ENCODE measurements at places on chromosomes 3 and 15. TPM values are rescaled to one million over a fixed set of nuclear protein-coding genes. Genes with fewer than 3 reads are reported as not detected.

- DNase-seq: no peak
Observed at GRCh38 chr3:127698691-127699415, 26.1 kb downstream of the ABTB1 start.

DNA sequence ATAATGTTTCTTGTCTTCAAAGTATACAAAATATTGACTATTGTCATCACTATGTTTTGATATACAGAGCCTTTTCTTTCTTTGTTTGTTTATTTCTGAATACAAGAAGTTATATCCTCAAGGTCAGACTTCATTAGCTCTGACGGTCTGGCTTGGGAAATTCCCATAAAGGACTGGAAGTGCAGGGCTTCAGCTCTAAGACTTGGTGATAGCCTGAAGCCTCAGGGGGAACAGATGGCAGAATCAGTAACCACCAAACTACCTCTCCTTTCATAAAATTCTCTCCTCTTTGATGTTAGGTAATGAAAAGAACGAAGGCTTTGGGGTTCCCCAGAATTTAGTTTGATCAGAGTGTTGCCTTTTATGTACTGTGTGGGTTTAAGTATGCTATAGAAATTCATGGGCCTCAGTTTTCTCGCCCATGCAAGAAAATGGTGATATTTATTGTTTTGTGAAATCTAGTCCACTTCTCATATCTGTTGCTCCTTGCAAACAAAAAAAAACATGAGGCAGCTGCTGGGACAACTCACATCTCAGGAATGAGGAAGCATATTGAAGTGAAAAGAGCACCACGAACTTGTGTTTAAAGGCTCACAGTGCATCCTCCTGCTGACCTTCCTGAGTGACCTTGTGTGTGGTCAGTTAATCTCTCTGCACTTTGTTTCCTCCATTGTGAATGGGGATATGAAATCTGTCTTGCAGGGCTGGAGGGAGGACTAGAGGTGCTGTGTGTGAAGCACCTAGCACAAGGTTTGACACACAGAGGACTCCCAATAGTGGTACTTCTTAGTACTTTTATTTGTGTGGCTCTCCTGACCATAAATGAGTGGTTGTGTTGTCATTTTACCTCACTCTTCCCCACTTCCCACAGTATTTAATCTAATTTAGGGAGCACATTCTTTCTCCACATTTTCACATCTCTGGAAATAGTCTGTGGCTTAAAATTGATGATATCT is 569.8 kb upstream of the IL12A start:
- no peak for DNase-seq

DNA sequence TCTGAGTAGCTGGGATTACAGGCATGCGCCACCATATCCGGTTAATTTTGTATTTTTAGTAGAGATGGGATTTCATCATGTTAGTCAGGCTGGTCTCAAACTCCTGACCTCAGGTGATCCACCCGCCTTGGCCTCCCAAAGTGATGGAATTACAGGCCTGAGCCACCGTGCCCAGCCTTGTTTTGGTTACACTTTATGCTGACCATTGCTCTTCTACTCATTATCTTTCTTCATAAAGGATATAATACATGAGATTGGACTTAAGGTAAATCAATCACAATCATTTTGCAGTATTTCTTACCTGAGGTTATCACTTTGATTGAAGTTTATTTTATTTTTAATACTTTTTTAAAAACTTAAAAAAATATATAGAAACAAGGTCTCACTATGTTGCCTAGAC is 2.2 kb upstream of the LEO1 start:
- DNase-seq: no peak

- no peak for DNase-seq
Observed at GRCh38 chr15:68479870-68480269, 47.9 kb upstream of the ITGA11 start.

DNA sequence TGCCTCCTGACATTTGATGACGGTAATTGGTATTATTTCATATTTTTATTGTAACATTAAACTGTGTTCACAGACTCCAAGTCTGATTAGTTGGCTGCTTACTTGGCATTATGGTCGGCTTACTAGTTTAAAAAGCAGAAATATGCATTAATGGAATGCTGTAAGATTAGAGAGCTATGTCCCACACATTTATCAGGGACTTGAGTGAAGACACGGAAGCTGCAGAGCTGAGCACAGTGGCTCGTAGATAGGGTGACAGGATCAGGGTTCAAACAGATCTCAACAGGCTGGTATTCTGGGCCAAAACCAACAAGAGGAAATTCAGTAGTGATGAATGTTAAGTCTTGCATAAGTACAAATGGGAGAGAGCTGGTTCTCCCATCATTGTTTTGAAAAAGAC is 113.8 kb downstream of the ADAMTSL3 start:
- DNase-seq: no peak

Gene NTRK3
- total RNA-seq: 2.8 TPM

Gene C3orf70
- 13.9 TPM for total RNA-seq

Gene CHST13
- total RNA-seq: not detected

Gene C3orf20
- total RNA-seq: not detected

Gene KIF15
- total RNA-seq: 0.96 TPM

Data from transverse colon (tissue), 4 donors.